ENCODE measurements at places on chromosomes 1 and 21.

DNA sequence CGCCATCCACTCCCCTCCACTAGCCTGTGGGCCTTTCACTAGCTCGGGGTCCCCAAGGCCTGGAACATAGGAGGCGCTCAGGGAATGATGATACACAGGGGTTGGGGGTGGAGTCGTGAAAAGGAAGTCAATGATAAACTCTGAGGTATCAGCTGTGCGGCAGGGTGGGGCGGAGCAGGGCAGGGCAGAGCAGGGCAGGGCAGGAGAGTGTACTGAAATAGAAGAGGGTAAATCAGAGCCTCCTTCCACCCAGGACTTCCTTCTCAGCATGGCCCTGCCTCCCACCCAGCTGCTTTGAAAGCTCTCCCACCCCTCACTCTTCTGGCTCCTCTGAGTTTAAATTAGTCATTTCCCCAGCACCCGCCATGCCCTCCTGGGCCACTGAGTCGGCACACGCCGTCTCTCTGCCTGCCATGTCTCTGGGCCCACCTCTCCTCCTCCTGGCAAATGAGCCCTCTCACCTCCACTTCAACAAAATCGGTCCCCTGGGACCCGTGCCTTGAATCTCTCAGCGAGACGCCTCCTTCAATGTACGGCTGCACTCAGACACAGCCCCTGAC, 16.9 kb downstream of the CAPZB start:
- DNase-seq, result no peak

GRCh38 chr1:67031121-67031858, 22.7 kb downstream of the SLC35D1 start:
- DNase-seq, result peak; percentile 55

DNA sequence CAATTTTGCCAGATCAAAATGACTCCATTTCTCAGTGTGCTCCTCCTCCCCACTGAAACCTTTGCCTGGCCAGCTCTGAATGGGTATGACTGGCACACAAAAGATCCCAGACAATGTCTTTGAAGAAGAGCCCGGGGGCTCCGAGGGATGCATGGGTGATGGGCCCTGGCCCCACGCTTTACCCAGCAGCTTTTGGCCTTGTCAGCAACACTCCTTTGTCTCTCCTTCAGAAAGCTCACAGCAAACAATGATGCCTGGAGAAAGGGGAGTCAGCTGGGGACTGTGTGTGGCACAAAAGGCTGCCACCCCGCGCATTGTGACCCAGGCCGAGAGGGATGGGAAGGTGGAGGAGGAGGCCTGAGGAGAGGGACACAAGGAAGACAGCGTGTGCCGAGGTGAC, 45.9 kb downstream of the PLXNA2 start:
- DNase-seq, result no peak

DNA sequence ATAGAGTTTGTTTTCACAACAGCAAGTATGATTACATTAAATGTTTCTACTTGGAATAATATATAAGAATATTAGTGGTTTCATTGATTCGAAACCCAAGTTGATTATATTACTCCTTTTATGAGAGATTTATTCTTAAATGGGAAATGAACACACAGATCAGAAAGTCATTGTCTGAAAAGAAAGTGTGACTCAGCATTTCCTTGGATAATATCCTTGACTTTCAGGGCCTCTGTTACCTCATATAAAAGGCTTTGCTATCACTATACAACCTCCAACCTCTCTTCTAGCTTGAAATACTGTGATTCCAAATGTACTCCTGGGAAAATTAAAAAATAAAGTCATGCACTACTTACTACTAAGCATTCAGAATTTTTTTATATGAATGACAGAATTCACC, 295.3 kb upstream of the LYPLAL1 start:
- peak; percentile 22 for DNase-seq

DNA sequence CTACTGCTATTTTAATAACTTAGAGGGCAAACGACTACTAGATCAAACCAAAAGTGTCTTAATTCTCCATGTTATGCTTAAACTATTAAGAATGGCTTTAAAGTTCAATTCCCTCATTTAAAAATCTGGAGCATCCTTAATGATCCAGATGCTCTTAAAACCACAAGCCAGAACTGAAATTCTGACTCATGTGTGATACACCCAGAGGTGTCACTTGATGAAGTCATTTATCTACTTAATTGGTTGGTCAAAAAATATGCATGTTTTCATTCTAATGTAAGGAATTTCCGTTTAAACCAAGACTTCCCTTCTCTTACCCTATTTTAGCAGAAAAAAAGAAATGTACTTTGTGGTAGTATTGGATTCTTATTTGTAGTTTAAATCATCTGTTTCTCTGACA, 1261.2 kb upstream of the B3GALT2 start:
- DNase-seq, result no peak

Measured in GM03348 (cell line).